ENCODE measurements at places on chromosomes 13 and 19.
A peak's percentile ranks its signal among the peaks of the same experiment; 100 is the strongest.

DNA sequence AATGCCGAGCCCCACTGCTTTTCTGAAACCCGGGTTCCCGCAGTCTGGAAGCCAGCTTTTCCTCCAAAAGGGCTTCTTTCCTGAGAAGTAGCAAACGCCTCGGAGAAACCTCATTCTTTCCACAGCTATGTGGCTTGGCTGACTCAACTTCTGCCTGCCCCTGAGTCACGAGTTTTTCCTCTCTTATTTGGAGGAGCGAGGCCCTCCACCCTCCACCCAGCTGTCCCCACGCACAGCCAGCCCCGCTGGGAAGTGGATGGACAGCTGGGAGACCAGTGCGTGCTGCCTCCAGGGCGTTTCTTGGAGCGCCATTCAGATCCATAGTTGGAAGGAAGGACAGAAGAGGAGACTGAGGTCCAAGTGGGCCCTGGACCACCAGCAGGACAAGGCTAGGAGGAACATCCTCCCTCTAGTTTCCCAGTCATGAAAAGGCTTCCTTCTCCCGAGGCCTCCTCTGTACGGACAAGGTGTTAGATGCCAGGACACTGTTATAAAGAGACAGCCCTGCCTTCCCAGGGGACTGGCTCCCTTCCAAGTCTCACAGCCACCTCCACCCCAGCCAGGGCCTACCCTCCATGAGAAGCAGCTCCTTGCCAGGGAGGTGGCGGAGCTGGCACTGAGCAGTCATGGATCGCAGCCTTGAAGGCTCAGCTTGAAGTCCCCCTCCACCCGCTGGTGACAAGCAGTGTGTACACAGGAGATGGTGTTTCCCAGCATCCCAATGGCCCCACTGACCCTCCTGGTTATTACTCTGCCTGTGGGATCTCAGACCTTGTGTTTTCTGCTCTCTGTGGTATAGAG lies 2.5 kb upstream of the PLEKHF1 start:
- no peak for DNase-seq

- no peak for DNase-seq
These were observed 178.3 kb upstream of the RFC3 start for GRCh38 chr13:33639626-33640080.

DNA sequence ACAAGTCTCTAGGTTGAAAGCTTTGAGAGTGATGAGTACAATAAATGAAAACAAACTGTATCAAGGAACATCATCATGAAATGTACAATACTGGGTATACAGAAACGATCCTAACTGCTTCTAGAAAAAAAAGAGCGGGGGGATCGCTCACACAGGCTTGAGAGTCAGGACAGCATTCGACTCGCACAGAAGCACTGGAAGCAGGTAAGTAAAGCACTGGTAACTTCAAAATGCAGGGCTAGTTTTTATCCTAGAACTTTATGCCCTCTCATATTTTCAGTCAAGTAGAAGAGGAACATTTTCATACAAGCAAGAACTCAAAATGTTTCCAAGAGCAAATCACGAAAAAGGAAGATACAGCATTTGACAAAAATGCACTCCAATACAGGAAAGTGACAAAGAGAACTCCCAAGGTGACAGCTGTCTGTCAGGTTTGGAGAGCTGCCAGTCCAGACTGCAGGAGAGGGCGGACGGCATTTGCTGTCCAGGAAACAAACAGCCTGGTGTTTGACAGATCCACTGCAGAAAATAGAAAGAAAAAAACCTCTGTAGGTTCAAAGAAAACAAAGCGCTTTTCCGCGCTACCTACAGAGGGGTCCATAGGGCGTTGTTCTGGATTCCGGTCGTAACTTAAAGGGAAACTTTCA lies 58.2 kb upstream of the XPO4 start:
- no peak for DNase-seq

- DNase-seq: no peak
These were observed 100.7 kb upstream of the OBI1 start for GRCh38 chr13:78759704-78760103.

GRCh38 chr19:1851654-1852580 lies 3.6 kb upstream of the REXO1 start:
- DNase-seq: peak; percentile 85

DNA sequence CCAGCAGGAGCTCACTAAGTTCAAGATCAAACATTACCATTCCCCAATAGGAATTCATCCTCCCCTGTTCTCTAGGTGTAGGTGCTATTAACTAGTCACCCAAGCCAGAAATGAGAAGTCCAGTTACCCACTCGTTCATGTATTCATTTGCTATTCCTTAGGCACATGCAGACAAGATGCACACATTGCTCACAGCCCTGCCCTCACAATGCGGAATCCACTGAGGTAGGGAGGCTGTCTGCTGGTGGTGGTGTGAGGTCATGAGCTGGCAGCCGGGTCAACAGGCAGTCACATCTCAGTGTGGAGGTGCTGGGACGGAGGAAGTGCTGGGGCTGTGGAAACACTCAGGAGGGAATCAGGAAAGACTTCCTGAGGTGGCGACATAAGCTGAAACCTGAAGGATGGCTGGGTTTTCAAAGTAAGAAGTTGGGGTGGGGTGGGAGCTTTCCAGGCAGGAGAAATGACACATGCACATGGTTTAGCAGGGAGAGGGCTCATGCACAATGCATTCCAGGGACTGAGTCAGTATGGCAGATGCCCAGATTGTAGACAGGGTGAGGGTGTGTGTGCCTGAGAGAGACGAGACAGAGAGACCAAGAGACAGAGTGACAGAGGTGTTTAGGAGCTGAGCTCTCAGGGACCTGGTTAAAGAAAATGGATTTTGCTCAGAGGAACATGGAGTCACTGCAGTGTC lies 117.6 kb downstream of the USP12 start:
- no peak for DNase-seq

GRCh38 chr19:1282588-1283206 lies 3.0 kb upstream of the EFNA2 start:
- DNase-seq: peak; percentile 34

DNA sequence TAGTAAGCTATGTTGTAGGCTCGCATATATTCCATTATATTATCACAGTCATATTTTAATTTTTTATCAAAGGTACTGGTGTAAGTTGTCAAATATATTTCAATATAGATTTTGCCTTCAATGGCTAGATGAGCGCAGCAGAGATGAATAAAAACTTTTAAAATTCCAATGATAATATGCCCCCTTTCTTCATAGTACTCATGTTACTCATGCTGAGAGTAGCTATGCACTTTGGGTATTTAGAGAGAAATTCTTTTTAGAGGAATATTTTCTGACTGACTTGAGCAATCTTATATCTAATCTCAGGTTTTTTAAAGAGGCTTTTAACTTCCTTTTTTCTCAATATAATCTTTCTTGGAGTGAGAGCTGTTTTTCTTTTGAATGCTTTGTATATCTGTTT lies 11.4 kb downstream of the ZNF254 start:
- DNase-seq: no peak

DNA sequence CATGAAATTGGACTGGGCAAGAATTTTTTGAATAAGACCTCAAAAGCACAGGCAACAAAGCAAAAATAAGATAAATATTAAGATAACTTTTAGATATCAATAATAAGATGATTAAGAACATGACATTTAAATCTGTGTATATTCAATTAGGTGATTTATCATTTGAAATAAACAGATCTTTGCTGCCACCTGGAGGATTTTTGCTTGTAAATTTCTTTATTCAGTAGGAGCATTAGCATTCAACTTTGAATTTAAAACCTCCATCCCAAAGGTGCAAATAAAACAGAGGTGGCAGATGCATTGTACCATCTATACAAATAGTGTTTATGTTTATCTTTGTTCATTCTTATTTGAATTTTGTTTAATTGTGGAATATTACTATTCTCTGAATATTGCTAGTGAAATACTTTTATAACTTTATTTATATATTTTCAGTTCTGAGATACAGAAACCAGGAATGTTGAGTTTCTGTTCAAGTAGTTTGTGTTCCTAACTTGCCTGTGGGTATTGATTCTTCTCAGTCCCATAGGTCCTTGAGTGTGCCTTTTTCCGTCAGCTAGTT lies 20.9 kb downstream of the COG6 start:
- peak; percentile 74 for DNase-seq

- no peak for DNase-seq
These were observed 117.7 kb upstream of the GJB6 start for GRCh38 chr13:20349564-20350381.

GRCh38 chr19:33005440-33005839 lies 33.4 kb downstream of the FAAP24 start:
- DNase-seq: peak; percentile 23

- DNase-seq: no peak
These were observed 167.0 kb downstream of the COG6 start for GRCh38 chr13:39822437-39822836.

GRCh38 chr19:19347401-19348110 lies 26.9 kb downstream of the MAU2 start:
- DNase-seq: no peak

GRCh38 chr13:39284801-39285388 lies 246.6 kb downstream of the NHLRC3 start:
- DNase-seq: no peak

DNA sequence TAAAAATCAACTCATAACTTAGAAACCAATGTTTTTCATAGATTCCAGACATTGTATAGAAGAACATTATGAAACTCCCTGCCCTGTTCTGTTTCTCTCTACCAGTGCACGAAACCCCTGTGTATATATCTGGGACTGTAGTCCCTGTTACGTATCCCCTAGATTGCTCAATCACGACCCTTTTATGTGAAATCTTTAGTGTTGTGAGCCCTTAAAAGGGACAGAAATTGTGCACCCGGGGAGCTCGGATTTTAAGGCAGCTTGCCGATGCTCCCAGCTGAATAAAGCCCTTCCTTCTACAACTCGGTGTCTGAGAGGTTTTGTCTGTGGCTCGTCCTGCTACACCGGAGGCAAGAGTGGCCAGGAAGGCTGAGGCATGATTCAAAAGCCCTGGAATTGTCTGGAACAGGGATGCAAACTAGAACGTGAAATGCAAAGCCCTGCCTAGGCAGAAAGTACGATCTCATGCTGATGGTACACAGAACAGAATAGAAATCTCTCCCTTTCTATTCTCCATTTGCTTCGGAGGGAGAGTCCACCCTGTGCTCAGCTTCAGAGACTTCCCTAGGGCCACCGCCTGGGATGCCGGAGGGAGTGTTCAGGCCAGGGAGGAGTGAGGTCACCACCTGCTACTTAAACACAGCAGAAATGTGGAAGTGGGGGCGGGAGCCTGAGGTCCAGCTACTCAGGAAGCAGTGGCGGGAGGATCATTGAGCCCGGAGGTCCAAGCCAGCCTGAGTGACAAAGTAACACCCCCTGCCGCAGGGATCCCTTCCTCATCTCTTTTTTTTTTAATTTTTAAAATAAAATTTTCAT lies 758 bp upstream of the ZNF888 start:
- DNase-seq: no peak

- DNase-seq: no peak
These were observed 5.4 kb upstream of the VSIG10L start for GRCh38 chr19:51347209-51347928.

- DNase-seq: no peak
These were observed 2.7 kb downstream of the CNMD start for GRCh38 chr13:52736891-52737290.

GRCh38 chr19:49020342-49020741 lies 3.5 kb upstream of the LHB start:
- no peak for DNase-seq

DNA sequence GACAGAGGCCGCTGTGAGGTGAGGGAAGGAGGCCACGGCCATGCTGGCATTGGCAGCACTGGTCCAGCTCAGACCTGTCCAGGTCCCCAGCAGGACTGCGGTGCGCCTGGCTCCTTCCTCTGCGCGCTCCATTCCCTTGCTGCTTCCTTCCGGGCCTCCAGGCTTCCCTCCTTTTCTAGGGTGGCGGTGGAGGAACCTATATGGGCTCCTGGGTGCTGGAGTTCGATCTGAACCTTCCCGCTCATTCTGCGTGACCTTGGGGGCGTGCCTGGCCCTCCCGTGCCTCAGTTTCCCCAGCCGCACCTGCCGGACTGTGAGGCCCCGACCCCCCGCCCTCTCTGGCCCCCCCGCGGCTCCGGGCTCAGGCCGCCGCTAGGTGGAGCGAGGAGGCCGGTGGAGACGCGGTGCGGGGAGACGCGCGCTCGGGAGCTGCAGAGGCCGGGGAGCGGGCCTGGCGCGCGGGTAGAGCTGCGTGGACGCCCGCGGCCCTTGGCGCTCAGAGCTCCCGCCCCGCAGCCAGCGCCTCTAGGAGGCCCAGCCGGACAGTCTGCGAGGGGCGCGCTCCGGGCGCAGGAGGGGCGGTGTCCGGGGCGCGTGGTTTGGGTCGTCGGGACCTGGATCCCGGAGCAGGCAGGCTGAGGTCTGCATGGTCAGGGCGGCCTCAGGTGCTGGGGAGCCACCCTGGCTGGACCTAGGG lies 29.9 kb downstream of the EFNA2 start:
- peak; percentile 74 for DNase-seq

DNA sequence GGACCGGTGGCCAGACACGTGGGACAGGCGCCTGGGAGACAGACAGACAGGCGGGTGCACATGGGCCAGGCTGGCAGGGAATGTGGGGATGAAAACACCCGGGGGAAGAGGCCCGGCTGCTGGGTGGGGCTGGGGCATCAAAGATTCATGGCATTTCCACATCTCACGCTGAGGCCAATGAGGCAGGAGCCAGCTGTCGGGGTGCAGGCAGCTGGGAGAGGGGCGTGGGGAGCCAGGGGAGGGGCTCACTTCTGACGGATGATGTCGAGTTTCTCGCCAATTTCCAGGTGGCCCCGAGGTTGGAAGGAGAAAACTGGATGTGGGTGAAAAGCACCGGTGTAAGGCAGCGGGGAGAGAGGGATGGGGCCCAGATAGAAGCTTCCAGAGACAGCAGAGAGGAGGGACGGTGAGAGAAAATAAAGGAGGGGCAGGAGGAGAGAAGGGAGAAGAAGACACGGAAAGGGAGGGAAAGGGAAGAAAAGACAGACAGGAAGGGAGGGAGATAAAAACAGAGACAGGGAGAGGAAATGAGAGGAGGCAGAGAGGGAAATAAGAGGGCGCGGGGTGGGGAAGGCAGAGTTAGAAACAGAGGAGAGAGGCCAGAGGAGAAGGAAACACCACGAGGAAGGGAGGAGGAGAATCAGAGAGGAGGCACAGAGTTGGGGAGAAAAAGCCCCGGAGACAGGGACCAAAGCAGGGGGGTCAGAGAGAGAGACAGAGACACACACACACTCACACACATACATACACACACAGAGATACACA lies 8.0 kb upstream of the CCER2 start:
- no peak for DNase-seq

DNA sequence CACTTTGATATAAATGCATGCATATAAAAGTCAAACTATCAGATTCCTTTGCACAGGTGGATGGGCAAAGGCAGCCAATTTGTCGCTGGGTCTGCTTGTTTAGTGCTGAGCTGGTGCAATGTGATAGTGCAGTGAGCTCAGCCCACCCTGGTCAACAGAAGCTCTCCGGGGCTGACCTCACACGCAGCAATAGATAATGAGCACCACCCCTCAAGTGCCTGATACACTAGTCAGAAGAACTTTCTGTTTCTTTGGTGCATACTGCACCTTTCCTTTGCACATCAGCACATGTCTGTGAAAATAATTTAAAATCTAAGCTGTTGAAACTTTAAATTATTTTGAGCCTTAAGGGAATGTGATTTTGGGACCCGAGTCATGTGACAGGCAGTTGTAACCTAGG lies 20.2 kb downstream of the ATP8A2 start:
- DNase-seq: no peak

- DNase-seq: no peak
These were observed 752.8 kb upstream of the MIR17HG start for GRCh38 chr13:90594681-90595080.

Data from eye (tissue), 1 donor.